NCI-H69 (cell line): ENCODE measurements at places on chromosomes 13 and 19.
A peak's percentile ranks its signal among the peaks of the same experiment; 100 is the strongest.

DNA sequence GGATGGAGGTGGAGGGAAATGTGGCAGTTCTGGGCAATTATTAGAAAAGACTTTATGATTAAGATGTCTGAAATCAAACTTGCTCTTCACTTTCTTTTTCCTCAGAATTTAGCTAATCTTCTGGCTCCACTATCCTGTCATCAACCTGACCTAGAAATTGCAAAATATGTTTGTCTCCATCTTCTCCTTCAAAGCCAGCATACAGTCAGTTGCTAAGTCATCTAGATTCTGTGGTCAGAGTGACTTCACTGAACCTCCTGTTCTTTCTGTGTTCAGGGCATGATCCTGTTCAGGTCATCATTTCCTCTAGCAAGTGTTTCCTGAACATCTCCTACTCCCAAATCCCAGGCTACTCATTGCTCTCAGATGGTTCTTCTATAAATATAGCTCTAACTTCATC, 10.8 kb upstream of the CCNA1 start:
- DNase-seq, result no peak

GRCh38 chr13:110330491-110331011, 23.5 kb downstream of the COL4A2 start:
- DNase-seq, result no peak

- DNase-seq, result no peak
Observed at GRCh38 chr19:4704317-4704673, 19.3 kb downstream of the DPP9 start.

GRCh38 chr13:26325876-26326275, 71.9 kb downstream of the CDK8 start:
- no peak for DNase-seq

DNA sequence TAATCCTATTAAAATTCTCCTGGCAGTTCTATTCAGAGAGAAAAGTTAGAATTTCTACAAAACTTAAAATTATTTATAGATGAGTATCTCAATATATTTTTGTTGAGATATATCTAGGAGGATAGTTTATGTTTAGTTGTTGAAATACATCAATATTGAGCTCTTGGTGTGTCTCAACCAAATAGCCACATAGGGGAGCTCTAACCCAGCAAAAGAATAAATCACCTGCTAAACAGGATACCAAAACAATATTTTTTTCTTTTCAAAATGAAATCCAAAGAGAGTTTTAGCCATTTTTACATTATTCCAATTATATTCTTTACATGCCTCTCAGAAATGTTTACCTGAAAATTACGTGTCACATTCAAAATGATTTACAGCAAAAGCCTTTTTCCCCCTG, 954.7 kb downstream of the SLITRK6 start:
- DNase-seq, result peak; percentile 26

DNA sequence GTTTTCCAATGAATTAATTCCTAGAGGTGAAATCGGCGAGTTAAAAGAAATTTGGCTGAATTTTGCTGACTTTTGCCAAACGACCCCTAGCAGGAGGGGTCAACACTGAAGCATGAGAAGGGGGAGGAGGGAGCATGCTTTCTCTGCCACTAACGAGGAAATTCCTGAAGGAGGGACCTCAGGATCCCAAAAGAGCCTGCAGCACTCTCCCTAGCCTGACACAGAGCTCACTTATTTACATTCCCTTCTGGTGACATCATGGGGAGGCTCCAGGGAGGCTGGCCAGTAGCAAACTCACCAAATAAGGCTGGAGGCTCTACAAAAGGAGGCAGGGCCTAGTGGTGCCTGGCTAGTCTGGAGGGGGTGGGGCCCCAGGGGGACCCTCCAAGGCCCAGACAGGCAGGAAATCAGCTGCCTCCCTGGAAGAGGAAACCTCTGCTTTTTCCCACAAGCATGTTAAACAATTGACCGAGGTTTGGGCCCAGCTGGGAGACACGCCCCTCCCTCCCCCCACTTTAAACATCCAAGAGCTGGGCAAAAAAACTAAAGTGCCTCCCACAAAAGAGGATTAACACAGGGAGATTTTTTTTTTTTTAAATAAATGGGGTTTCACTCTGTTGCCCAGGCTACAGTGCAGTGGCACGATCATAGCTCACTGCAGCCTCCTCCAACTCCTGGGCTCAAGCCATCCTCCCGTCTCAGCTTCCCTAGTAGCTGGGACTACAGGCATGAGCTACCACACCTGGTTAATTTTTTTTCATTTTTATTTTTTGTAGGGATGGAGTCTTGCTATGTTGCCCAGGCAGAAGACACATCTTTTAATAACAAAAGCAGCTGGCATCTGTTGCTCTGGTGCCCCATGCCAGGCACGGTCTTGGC, 2.1 kb downstream of the DAPK3 start:
- peak; percentile 88 for DNase-seq

DNA sequence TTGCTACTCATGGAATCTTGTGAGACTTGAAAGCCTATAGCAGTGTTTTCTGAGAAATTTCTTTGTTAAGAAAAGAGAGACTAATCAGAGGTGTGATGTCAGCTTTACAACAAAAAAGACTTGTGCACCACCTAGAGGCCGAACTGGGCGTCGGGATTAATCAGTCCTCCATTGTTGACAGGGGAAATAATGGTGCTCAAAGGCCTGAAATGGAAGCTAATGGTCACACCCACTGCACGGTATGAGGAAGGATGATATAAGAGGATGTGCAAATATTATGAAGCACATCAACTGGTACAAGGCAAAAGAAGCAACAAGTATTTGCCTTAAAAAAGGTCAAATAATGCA, 480.2 kb upstream of the MIR17HG start:
- peak; percentile 90 for DNase-seq

DNA sequence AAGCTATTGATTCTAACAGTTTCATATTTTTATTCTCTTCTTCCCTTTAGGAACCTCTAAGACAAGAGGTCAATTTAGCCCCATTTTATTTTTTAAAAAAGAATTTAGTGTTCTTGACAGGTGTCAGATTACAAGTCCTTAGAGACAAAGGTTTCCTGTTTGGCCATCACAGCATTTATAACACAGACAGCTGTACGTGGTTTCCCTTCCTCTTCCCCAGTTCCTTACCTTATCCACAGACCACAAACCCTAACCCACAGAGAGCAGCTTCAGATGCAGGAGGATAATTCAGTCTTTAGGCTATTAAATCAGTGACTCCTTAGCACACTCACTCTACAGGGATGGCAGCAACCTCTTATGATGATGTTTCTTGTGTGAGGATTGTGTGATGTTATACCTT, 1210.1 kb downstream of the DIAPH3 start:
- DNase-seq, result no peak

DNA sequence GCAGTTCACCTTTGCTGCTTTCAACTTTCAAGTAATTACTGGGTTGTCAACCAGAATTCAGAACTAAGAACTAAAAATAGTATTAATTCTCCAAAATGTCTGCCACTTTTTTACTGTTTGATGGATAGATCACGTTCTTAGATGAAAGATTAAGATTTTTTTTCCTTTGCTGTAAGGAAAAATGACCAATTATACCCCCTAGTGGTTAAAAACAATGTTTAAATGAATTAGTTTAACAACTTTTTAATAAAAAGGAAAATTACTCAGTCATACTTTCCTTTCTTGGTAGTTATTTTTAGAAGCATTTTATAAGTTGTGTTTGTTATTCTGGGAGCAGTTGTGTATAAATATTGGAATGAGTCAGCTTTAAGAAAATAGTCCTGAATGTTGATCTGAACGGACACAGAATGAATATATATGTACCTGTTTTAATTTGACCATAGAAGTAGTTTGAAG, 4.6 kb downstream of the TM9SF2 start:
- DNase-seq, result no peak
